ENCODE measurements at places on chromosomes 1 and 21.

- DNase-seq, result no peak
These were observed 69.4 kb downstream of the RGS21 start for GRCh38 chr1:192386051-192386650.

- no peak for DNase-seq
These were observed 115.5 kb downstream of the RERE start for GRCh38 chr1:8701794-8702471.

GRCh38 chr1:46065405-46065804 is 67.0 kb downstream of the PIK3R3 start:
- DNase-seq, result no peak

- DNase-seq, result no peak
These were observed 48.9 kb upstream of the SLC2A1 start for GRCh38 chr1:43007377-43008114.

- DNase-seq, result no peak
These were observed 12.4 kb downstream of the SLC30A1 start for GRCh38 chr1:211566431-211567025.

GRCh38 chr1:209104646-209105045 is 478.9 kb upstream of the CAMK1G start:
- DNase-seq, result no peak
